Heart right ventricle (tissue), 16 donors: ENCODE measurements at places on chromosomes 1 and 21.

DNA sequence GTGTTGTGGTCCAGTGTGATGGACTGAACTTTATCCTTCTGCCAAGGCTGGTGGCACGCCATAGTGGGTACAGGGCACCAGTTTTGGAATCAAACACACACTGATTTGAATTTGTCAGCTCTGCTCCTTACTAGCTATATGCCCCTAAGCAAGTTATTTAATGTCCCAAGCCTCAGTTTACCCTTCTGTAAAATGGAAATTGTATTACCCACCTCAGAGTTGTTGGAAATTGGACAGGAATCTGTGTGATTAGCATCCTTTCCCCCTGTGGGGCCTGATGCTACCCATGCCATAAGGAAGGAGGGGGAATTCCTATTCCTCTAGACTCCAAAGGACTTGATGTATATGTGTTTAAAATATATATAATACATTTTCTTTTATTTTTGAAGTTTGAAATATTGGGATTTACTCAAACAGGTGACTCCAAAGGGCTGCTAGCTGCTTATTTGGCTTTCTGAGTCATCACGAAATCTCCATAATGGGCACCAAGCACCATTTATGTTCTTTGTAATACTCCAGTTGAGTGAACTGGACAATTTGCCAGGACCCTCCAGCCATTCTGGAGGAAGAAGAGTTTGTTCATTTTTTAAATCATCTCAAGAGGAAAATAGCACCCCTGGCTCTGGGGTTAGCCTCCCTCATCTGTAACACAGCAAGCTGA lies 224.5 kb upstream of the TMEM51 start:
- DNase-seq: no peak

DNA sequence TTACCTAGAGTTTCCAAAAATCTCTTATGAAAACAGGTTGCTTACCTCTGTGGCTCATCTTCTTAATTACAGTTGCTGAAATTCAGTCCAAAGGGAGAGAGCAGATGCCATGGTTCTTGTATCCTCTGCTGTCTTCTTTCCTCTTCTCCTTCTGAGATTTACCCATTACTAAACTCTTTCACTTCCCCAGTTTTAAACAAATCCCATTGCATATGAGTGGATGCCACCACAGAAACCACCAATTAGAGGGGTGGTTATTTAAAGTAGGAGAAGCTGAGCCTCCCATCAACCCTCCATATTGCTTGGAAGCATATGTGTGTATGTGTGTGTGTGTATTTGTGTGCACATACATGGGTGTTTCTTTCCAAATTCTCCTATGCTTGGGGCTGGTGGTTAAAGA lies 128.5 kb upstream of the KCNK1 start:
- no peak for DNase-seq

- DNase-seq: no peak
These were observed 50.2 kb downstream of the ENAH start for GRCh38 chr1:225602590-225603206.

DNA sequence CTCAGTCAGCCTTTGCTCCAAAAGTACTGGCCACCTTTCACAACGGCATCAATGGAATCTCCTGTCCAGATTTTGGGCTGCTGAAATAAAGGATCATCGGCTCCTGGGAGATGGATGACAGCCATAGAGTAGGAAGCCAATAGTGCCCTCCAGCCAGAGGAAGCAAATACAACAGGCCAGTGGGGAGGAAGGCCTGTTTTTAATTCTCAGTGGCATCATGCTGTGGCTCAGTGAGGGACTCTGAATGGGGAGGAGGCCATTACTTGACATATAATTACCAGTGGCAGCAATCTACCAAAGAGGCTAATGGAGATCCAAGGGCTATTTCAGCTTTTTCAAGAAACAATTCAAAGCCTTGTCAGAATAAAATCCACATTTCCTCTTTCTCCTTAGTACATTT lies 26.7 kb downstream of the COLGALT2 start:
- DNase-seq: no peak

DNA sequence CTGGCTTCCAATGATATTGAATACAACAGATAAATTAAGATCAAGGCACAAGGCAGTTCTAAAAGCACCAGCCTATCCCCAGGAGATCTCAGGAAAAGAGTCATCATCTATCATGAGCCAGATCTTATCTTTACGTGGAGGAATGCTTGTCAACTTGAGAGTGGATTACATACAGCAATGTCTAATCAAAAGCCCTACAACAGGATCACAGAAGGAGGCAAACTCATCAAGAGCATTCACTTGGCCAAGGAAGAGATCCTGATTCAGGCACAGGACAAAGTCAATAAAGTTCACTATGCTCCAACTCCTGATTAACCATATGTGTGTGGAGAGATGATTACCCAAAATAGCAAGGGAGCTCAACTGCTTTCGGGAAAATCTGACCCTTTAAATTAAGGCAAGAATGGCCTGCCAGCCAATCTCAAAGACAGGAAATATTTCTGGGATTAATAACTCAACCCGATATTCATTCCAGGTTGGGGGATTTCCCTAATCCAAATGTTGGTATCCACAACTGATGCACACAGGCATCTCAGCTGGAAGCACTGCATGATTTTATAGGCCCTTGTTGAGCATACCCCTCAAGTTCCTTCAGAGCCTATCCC lies 33.7 kb downstream of the TBX15 start:
- DNase-seq: no peak

DNA sequence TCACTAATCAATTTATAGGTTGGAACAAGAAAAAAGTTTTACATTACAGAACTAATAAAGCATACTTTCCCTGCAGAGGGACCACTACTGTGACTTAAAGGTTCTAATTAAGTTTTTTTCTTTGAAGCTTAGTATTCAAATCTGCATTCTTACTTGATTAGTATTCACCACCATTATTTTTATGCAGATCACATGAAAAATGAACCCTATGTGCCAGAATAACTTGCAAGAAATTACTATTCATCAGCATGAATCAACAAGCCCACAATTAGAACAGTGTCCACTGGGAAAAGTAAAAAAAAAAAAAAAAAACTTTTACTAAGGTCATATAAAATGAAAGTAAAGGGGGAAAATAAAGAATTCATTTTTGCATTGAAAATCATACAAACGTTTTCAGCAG lies 90.8 kb downstream of the SMYD3 start:
- DNase-seq: no peak

- DNase-seq: peak; percentile 78
These were observed at the start of gene TINAGL1 for GRCh38 chr1:31576201-31576669. TINAGL1 (plus strand) TSS chr1:31576515; CDS start chr1:31577149, 634 bp downstream.

GRCh38 chr1:203751051-203751450 lies 13.9 kb upstream of the LAX1 start:
- DNase-seq: no peak

- no peak for DNase-seq
These were observed 43.2 kb downstream of the PGM1 start for GRCh38 chr1:63636192-63637105.

DNA sequence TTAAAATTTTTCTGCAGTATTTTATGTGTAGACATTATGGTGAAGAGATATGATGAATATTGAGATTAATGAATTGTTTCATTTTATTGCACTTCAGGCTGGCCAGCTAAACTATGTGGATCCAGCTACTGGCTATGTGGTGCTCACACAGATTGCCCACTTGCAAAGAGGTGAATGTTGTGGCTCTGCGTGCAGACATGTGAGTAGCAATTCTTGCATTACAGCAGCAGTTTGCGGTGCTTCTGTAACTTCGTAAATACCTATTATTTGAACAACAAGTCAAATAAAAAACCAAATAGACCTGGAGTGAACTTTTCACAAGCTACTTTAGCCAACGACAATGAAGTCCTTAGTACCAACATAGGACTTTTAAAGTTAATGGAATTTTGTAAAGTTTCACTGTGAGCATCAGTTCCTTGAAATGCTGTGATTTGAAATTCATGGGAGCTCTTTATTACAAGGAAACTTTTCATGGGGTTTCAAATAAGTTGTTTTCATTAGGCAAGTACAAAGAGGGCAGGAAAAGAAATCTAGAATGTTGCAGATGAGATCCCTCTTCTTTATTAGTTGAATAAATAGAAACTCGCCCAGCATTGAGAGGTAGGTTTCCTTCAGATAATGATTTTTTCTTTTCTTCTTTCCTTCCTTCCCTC lies 3.4 kb downstream of the C1orf53 start:
- DNase-seq: no peak

- no peak for DNase-seq
These were observed 20.5 kb downstream of the FUBP1 start for GRCh38 chr1:77958391-77958790.

DNA sequence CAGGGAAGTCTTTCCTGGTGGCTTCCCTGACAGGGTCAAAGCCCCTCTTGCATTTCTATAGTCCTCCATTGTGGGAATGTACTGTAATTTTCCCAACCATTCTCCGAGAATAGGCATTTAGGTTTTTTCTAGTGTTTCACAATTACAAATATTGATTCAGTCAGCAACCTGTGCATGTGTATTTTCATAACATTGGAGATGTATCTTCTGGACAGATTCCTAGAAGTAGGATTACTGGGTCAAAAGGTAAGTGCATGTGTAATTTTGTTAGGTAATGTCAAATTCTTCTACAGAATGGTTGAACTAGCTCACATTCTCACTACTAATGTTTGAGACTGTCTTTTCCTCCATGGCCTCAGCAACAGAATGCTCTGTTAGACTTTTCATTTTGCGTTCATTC lies 8.3 kb upstream of the PLA2G2A start:
- DNase-seq: no peak

DNA sequence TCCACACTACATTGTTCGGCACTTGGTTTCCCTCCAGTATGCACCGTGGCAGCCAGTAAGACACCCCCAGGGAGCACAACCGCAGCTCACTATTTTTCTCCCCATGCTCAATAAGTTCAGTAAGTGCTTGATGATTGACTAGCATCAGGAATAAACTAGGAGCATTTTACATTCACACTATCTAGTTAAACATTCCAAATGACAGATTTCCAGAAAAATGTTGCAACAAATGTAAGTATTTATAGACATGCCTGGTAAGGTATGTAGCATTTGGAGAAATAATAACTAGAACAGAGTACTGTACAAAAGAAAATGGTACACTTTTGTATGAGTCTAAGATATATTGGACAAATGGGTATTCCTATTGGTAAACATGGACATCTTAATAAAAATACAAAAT lies 92.9 kb downstream of the SLC45A1 start:
- no peak for DNase-seq

GRCh38 chr1:94746635-94747525 lies 73.3 kb upstream of the SLC44A3 start:
- no peak for DNase-seq

GRCh38 chr1:7493711-7494454 lies 277.2 kb upstream of the VAMP3 start:
- no peak for DNase-seq

DNA sequence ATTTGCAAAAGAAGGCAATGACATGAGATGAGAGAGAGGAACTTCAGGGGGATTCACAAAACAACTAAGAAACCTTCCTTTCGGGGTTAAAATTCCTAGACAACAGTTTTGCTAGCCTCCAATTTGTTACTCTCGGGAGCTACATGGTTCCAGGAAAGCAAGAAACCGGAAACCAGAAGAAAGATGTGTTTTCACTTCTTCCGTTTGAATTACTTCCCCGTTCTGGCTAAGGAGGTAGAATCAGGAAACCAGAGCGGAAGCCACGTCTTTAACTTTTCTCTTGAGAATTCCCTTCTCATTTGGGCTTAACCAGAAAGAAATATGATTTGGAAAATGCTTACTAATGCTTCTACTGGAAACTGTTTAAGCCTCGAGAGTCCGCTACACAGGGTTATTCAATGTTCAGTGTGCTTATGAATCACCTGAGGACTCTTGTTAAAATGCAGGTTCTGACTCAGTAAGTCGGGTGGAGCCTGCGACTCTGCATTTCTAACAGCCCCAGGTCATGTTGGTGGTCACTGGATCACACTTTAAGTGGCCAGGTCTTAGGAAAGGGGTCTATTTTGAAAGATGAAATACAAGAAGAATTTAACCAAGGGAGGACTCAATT lies 43.5 kb upstream of the MCOLN3 start:
- DNase-seq: no peak

GRCh38 chr1:53016705-53017104 lies 45.3 kb upstream of the PODN start:
- no peak for DNase-seq

GRCh38 chr1:104648269-104648691 lies 898.6 kb downstream of the AMY1C start:
- DNase-seq: no peak

GRCh38 chr1:172322219-172323061 lies 98.0 kb upstream of the C1orf105 start:
- DNase-seq: peak; percentile 37

DNA sequence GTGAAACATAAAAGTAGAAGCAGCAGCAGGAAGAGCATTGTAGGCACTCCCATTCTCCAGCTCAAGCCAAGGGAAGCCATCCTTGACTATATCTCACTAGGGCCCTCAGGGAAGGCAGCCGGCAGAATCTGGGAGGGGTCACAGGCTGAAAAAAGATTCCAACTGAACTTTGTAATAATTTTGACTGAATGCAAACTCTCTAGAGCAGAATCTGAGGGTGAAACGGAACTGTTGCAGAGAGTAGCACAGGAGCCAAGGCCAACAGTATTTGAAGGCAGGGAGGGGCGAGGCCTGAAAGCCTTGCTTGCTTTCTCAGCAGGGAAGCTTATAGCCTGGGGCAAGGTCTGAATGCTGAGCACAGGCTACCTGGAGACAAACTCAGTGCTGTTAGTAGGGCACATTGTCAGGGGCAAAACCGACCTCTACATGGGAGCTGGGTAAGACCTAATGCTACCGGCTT lies 180.6 kb downstream of the COL24A1 start:
- no peak for DNase-seq

DNA sequence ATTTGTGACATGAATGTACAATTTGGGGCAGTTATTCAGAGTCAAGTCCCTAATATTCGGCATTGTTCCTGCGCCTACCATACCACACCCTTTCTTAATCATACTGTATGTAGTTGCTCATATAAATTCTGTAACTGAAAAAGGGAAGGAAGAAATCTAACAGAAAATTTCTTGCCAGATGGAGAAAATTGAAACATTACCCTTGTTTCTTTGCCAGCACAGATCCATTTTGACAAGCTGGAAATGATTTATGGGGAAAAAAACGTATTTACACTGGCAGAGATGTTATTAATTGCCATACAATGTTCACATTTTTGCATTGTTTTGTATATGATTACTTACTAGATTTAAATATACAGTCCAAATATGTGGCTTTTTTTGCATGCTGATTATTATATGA lies 363.8 kb upstream of the PKN2 start:
- no peak for DNase-seq

DNA sequence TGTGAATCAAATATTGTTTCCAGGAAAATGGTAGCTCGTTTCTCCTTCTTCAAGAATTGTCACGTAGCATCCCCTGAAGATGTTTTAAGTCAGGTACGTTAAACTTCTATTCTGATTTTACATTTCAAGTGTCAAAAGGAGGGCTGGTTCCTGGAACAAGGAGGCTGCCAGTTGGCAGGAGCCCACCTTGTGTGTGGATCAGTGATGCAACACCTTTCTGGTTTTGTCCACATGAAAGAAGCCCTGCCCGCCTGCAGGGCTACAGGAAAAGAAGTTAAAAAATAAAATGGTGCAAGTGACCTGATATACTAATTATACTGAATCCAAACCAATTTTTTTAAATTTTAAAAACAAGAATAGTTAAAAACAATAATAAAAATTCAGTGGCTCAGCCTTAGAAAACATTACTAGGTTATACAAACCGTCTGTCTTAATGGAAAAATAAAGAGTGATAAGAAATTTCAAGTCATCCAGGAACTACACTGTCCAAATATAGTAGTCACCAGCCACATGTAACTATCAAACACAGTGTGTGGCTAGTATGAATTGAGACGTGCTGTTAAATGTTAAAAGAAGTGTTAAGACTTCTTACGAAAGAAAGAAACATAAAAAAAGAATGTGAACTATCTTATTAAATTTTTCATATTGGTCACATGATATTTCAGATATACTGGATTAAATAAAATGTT lies 123.1 kb downstream of the APP start:
- no peak for DNase-seq
